ENCODE measurements at places on chromosomes 1 and 21. TPM values are rescaled to one million over a fixed set of nuclear protein-coding genes. Genes with fewer than 3 reads are reported as not detected.

The PTPN22 gene
- 0.63 TPM for total RNA-seq

The SPRR1A gene
- total RNA-seq, result not detected

The FMO5 gene
- 0.63 TPM for total RNA-seq

The CLIC6 gene
- total RNA-seq, result not detected

The UBR4 gene
- total RNA-seq, result 230 TPM

The GBP7 gene
- total RNA-seq, result not detected

The GPR37L1 gene
- 0.63 TPM for total RNA-seq

The ZNF684 gene
- 8.1 TPM for total RNA-seq

The NKAIN1 gene
- 48.8 TPM for total RNA-seq

The ITLN1 gene
- not detected for total RNA-seq

The SYTL1 gene
- total RNA-seq, result not detected

The CNIH3 gene
- total RNA-seq, result 34.7 TPM

The CHD5 gene
- 52.6 TPM for total RNA-seq

The SNX7 gene
- 80.1 TPM for total RNA-seq

The DFFB gene
- total RNA-seq, result 15.3 TPM

The PIGR gene
- not detected for total RNA-seq

The ROR1 gene
- total RNA-seq, result 2.5 TPM

The RPTN gene
- not detected for total RNA-seq

The C1QC gene
- 6.6 TPM for total RNA-seq

The CYYR1 gene
- total RNA-seq, result 1.9 TPM

The GPR3 gene
- total RNA-seq, result 0.31 TPM

The RAP1GAP gene
- total RNA-seq, result 31.6 TPM

The PDZK1IP1 gene
- not detected for total RNA-seq

The LDLRAD2 gene
- not detected for total RNA-seq

The HAPLN2 gene
- total RNA-seq, result 1.3 TPM

The SPRR2B gene
- total RNA-seq, result not detected

The BLACAT1 gene
- total RNA-seq, result 4.7 TPM

The AADACL4 gene
- total RNA-seq, result not detected

The IRF6 gene
- total RNA-seq, result not detected

The GBP5 gene
- not detected for total RNA-seq

The PLA2G2E gene
- not detected for total RNA-seq

The OR2M2 gene
- not detected for total RNA-seq

The BEND5 gene
- total RNA-seq, result 16.0 TPM

The ZNF593OS gene
- total RNA-seq, result not detected

The CTTNBP2NL gene
- 40.4 TPM for total RNA-seq

The FCRL4 gene
- total RNA-seq, result not detected

The NRDC gene
- total RNA-seq, result 127 TPM

The UBXN10 gene
- total RNA-seq, result 2.5 TPM

The CHRNB2 gene
- total RNA-seq, result 31.0 TPM

Measured in parietal lobe (tissue), 2 donors.